ENCODE measurements at places on chromosomes 3 and 15. TPM values are rescaled to one million over a fixed set of nuclear protein-coding genes. Genes with fewer than 3 reads are reported as not detected.
A peak's percentile ranks its signal among the peaks of the same experiment; 100 is the strongest.

The HESX1 gene
- 10.6 TPM for total RNA-seq

DNA sequence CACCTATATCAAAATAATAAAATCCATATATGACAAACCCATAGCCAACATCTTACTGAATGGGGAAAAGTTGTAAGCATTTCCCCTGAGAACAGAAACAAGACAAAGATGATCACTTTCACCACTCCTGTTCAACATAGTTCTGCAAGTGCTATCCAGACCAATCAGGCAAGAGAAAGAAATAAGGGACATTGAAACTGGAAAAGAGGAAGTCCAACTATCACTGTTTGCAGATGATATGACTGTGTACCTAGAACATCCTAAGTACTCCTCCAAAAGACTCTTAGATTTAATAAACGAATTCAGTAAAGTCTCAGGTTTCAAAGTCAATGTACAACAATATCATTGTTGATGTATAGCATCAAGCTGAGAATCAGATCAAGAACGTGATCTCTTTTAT is 35.6 kb upstream of the FGF7 start:
- DNase-seq, result no peak
- no peaks in the 10 kb centered on the region for H3K36me3 ChIP-seq
- H3K4me1 ChIP-seq, result peaks cover 4% of the 10 kb centered on the region
- H3K4me3 ChIP-seq, result no peak overlapping the region
- no peaks in the 10 kb centered on the region for H3K27me3 ChIP-seq

DNA sequence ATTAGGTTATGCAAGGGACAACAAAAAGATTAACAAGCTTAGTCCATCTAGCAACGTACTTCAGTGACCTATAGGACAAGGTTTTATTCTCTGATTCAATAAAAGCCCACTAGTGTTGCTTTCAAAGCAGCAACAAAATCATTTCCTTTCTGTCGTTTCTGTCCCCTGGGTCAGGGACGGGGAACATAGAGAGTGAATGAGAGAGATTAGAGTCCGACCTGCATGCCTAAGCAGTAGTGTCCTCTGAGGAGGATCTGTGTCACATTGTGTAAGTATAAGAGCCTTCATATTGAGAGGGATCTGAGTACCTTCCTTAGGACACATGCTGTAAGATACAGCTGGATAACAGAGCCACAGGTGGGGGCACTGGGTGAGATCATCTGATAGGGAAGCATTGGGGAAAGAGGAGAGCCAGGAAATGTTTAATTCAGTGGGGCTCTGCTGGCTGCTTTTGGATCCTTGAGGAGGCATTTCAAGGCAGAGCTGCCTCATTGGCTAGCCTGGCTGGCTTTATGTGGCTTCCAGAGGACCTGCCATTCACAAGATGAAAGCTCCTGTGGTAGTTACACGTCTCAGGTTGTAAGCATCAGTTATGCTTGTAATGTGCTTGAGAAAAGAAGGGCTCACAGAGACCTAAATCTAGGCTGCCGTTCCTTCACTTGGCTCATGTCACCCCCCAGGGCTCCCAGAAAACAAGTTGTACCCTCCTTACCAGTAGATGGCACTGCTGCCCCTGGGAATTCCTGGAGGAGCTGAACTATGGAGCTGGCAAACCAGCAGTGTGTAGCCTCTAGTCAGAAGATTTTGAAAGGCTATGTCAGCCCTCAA is 2.7 kb downstream of the TMEM108 start:
- no peak overlapping the region for H3K27ac ChIP-seq
- no peaks in the 10 kb centered on the region for H3K36me3 ChIP-seq
- H3K27me3 ChIP-seq, result peaks cover 34% of the 10 kb centered on the region
- no peak overlapping the region for H3K4me3 ChIP-seq

The ZIC4 gene
- total RNA-seq, result not detected

DNA sequence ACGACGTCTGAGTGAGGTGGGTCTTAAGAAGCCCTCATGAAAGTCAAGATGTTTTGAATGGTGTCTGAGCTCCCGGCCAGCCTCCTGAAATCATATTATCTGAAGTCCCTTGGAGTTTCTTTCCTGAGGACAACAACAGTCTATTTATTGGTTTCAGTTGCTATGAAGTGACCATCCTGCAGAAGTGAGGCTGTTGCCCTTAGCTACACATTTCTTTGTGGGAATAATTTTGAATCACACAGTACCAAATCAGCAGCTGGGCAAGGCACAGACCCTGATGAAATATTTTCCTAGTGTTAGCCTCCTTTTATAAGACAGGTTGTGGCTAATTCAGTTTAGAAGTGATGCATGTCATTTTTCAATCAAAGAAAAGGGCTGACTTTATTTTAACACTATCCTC is 220.7 kb upstream of the AZI2 start:
- peaks cover 15% of the 10 kb centered on the region for H3K27me3 ChIP-seq
- no peak overlapping the region for H3K27ac ChIP-seq
- DNase-seq, result no peak
- H3K36me3 ChIP-seq, result no peaks in the 10 kb centered on the region
- H3K4me1 ChIP-seq, result no peaks in the 10 kb centered on the region
- no peak overlapping the region for H3K4me3 ChIP-seq

The MASP1 gene
- total RNA-seq, result 0.09 TPM

GRCh38 chr15:74376226-74376625 is 8.8 kb upstream of the CYP11A1 start:
- DNase-seq, result no peak
- no peaks in the 10 kb centered on the region for H3K36me3 ChIP-seq
- H3K4me3 ChIP-seq, result no peak overlapping the region
- H3K27me3 ChIP-seq, result no peaks in the 10 kb centered on the region

DNA sequence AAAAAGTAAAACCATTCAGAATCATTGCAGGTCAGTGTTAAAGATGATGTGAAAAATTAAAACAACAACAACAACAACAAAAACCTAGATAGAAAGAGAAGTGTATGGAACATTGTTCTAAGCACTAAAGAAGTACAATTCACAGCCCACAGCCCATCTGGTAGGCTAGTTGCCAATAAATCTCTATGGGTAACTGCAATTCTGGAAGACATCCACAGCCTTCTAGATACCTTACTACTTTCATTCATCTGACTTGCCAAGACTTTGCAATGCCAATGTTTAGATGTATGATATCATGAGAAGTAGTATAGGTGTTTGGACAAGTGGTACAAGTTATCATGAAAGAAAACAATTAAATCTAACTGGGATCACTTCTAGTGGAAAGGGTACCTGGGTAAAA is 198.6 kb downstream of the VGLL3 start:
- no peak for DNase-seq
- H3K27ac ChIP-seq, result no peak overlapping the region
- no peaks in the 10 kb centered on the region for H3K27me3 ChIP-seq
- no peak overlapping the region for H3K4me3 ChIP-seq

DNA sequence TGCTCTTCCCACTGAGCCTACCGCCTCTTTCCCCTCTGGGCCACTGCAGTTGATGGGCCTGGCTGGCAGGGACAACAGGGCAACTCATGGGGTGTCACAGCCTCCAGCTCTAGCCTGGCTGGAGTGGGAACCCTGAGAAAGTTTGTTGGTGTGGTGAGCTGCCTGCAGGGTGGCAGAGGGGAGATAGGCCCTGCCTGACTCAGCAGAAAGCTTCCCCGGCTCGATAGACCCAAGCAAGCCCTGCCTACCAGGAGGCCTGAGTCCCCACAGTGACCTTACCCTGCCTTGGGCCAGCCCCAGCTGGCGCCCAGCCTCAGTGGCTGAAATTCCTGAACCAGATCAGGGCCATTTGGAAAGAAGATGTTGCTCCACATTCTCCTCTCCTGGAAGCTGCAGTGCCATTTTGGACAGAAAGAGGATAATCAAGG is 29.4 kb downstream of the ABTB1 start:
- no peaks in the 10 kb centered on the region for H3K36me3 ChIP-seq
- peak; percentile 38 for DNase-seq
- no peak overlapping the region for H3K27ac ChIP-seq

DNA sequence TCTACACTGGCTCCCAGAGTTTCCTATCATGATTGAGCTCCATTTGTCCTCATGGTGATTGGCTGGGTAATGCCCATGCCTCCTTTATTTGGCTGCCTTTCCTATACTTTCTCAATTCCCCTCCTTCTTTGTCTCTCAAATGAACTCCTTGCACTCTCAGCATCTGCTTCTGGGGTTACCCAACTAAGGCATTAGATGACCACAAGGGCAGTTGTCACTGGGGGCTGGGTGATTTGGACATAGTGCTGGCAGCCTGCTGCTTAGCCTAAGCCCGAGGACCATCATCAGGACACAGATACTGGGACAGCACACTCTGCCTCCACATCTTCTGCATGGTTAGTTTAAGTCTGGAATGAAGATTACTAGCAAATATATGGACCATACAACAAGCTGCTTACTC is 49.2 kb upstream of the LRRFIP2 start:
- H3K36me3 ChIP-seq, result no peaks in the 10 kb centered on the region
- DNase-seq, result no peak
- H3K4me1 ChIP-seq, result peaks cover 6% of the 10 kb centered on the region
- no peak overlapping the region for H3K27ac ChIP-seq

The SERINC4 gene
- 0.15 TPM for total RNA-seq

GRCh38 chr3:36969540-36970432 is 23.1 kb downstream of the EPM2AIP1 start:
- no peak overlapping the region for H3K4me3 ChIP-seq
- H3K27me3 ChIP-seq, result no peaks in the 10 kb centered on the region
- no peaks in the 10 kb centered on the region for H3K36me3 ChIP-seq
- DNase-seq, result peak; percentile 75
- H3K27ac ChIP-seq, result peak overlapping the region; percentile 64
- peaks cover 12% of the 10 kb centered on the region for H3K4me1 ChIP-seq
